ENCODE measurements at places on chromosomes 5 and 9.
A peak's percentile ranks its signal among the peaks of the same experiment; 100 is the strongest.

DNA sequence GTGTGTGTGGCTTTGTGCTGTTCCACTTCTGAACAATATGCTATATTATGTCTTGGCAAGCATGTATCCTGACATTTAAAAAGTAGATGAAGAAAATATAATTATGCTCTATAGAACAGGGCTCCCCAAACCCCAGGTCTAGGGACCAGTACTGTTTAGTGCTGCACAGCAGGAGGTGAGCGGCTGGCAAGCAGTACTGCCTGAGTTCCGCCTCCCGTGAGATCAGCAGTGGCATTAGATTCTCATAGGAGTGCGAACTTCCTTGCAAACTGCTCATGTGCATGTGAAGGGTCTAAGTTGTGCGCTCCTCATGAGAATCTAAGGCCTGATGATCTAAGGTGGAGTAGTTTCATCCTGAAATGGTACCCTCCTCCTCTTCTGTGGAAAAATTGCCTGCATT, 979.1 kb upstream of the CTNND2 start:
- no peak for DNase-seq

DNA sequence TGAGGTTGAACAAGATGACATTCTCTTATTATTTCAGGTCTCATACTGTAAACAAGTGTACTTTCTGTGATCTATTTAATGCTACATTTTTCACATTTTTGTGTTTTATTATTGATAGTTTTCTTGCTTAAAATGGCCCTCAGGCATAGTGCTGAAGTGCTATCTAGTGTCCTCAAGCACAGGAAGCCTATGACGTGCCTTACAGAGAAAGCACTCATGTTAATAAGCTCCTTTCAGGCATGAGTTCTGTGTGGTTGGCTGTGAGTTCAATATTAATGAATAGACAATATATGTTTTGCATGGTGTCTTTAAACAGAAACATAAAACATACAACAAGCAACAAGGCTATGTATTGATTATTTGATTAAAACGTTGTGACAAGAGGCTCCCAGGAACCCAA, 450.1 kb downstream of the PLK2 start:
- DNase-seq = no peak

GRCh38 chr5:35869685-35870277, 13.1 kb downstream of the IL7R start:
- DNase-seq = no peak

GRCh38 chr5:170408226-170408625, 19.1 kb upstream of the KCNMB1 start:
- DNase-seq = peak; percentile 26

GRCh38 chr5:144427866-144428265, 257.2 kb downstream of the KCTD16 start:
- no peak for DNase-seq

DNA sequence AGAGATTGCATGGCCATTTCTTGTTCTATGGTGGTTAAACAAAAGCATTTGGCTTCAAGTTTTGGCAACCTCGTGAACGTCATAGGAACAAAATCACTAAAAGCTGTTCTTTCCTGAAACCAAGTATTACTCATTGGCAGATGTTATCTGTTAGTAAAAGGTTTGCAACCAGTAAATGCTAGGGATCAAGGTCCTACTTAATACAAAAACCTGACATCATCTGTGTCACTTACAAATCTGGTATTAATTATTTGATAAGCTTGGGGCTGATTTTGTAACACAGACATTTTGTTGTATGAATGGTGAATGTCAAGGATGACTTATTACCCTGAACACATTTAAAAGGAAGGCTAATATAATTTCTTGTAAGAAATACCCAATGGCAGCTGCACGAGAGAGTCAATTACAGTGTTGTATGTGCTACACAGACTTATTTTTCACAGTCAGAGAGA, 486.4 kb upstream of the ZNF608 start:
- DNase-seq = no peak

- no peak for DNase-seq
Observed at GRCh38 chr9:4180907-4181605, 118.8 kb downstream of the GLIS3 start.

GRCh38 chr5:36631154-36631553, 24.7 kb downstream of the SLC1A3 start:
- no peak for DNase-seq

GRCh38 chr5:159220206-159220605, 10.9 kb upstream of the RNF145 start:
- no peak for DNase-seq

DNA sequence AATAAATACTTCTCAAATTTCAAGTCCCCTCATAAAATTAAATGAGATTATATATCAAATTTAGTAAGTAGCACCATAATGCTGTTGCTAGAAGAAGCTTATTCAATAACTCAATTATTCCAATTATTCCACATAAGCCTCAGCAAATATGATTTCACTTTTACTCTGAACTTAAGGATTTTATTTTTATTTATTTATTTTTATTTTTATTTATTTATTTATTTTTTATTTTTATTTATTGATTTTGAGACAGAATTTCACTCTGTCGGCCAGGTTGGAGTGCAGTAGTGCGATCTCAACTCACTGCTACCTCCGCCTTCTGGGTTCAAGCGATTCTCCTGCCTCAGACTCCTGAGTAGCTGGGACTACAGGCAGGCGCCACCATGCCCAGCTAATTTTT, 1308.3 kb upstream of the CDH9 start:
- no peak for DNase-seq

GRCh38 chr9:78397045-78397444, 100.1 kb downstream of the PSAT1 start:
- DNase-seq = peak; percentile 2

- no peak for DNase-seq
Observed at GRCh38 chr5:173456751-173457171, 128.5 kb upstream of the STC2 start.

DNA sequence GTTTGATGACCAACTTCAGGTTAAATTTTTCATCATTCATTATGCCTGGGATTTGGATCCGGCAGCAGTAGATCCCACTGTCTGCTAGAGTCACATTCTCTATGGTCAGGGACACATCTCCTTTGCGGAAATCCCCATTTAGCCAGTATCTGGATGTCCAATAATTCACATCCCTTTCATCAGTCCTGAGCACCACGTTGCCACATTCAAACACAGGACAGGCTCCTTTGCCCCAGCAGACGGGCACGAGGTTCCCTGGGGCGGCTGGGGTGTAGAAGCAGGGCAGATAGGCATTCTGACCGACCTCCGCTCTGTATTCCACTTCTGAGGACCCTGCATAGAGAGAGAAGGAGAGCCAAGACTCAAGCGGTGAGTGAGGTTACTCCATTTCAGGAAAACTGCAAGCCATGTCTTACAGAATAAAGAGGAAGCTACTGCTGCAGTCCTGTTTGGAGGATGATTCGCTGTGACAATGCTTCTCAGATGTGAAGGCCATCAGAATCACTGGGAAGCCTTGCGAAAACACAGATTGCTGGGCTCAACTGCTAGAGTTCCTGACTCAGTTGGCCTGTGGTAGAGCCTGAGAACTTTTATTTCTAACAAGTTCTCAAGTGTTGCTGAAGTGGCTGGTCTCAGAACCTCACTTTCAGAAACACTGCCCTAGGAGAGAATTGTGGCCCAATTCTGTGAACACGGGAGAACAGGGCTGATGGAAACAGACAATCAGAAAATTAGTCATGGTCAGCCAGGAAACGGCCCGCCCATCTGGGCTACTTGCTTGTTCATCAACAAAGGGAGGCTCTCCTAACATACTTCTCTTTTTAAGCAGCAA, 2.0 kb downstream of the HAVCR2 start:
- no peak for DNase-seq

- DNase-seq = peak; percentile 51
Observed at GRCh38 chr9:35553670-35554543, 51.2 kb upstream of the TESK1 start.

GRCh38 chr9:80883826-80884579, 805.3 kb downstream of the TLE1 start:
- no peak for DNase-seq
